ENCODE measurements at places on chromosomes 2 and 18. TPM values are rescaled to one million over a fixed set of nuclear protein-coding genes. Genes with fewer than 3 reads are reported as not detected.

FEV gene
- polyA plus RNA-seq: 16.5 TPM

ALK gene
- 0.40 TPM for polyA plus RNA-seq

EMX1 gene
- 0.10 TPM for polyA plus RNA-seq

ZNF532 gene
- polyA plus RNA-seq: 17.3 TPM

RGPD8 gene
- polyA plus RNA-seq: 1.0 TPM

SNX17 gene
- polyA plus RNA-seq: 66.8 TPM

SLC25A12 gene
- 20.9 TPM for polyA plus RNA-seq

STPG4 gene
- polyA plus RNA-seq: 0.24 TPM

FAM228A gene
- polyA plus RNA-seq: 2.4 TPM

AQP4 gene
- polyA plus RNA-seq: 0.07 TPM

SP5 gene
- 0.88 TPM for polyA plus RNA-seq

ARHGAP15 gene
- polyA plus RNA-seq: 7.5 TPM

EPB41L5 gene
- polyA plus RNA-seq: 10.0 TPM

Data from adrenal gland (tissue), 19 donors.